ENCODE measurements at places on chromosomes 3 and 15.

GRCh38 chr15:48516121-48516520, 129.4 kb downstream of the FBN1 start:
- no peak for DNase-seq

DNA sequence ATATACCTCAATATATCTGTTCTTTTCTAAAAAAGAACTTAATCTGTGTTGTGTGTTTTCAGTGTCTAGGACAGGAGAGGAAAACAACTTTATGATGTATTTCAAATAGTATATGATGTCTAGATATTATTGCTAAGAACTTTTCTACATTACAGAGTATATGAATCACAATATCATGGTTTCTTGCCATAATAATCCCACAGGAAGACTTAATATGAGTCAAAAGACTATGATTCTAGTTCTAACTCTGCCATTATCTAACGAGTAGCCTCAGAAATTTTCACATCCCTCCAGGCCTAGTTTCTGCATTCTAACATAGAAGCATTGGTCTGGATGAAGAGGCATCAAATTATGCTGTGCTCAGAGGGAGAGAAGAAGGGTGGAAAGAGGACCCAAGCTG, 107.7 kb upstream of the SPRED1 start:
- no peak for DNase-seq

DNA sequence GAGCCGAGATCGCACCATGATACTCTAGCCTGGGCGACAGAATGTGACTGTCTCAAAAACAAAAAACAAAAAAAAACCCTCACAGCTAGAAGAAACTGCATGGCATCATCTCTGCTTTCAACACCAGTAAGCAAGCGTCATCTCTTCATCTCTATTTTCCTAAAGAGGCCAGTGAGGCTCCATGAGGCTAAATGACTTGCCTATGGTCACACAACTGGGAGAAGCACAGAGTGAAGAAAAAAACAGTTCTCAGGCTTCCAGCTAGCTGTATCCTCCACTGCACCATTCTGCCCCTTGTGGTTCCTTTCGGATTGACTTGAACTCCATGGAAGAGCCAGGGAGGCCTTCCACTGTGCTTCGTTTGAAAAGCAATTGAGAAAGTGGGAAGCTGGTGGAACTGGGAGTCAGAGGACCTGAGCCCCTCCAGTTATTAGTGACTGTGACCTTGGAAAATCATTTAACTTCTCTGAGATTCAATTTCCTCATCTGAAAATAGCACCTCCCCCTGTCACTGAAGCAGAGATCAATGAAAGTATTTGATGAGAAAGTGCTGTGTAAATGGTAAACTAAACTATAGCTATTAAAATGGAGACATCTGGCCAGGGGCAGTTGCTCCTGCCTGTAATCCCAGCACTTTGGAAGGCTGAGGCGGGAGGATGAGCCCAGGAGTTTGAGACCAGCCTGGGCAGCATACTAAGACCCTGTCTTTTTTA, 32.1 kb upstream of the DENND4A start:
- DNase-seq = no peak

GRCh38 chr3:161104561-161105551, at the start of gene B3GALNT1:
B3GALNT1 (minus strand) TSS chr3:161105349; CDS start chr3:161086754, 18,595 bp downstream.
- no peak for DNase-seq

DNA sequence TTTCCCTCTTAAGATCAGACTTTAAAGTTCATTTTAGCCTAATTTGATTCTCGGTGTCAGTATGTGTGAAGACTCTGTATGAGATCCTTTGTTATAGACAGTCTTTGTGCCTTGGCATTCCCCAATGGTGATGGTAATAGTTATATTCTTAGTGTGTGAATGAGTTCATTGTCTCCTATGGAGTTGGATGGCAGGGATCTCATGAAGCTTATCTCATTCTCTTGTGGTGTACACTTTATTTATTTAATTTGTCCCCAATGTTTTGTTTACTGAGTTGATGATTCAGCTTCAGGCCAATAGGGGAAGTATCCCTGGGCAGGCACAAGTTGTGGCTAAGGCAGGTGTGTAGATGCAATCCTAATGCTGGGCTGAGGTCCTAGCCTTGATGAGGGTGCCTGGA, 222.0 kb upstream of the DPPA4 start:
- no peak for DNase-seq

GRCh38 chr15:57138349-57138788, 219.9 kb downstream of the TCF12 start:
- DNase-seq = no peak

- DNase-seq = no peak
These were observed 353.7 kb downstream of the RSL24D1 start for GRCh38 chr15:54843006-54843405.

- DNase-seq = no peak
These were observed 36.4 kb upstream of the EHHADH start for GRCh38 chr3:185290266-185290665.

DNA sequence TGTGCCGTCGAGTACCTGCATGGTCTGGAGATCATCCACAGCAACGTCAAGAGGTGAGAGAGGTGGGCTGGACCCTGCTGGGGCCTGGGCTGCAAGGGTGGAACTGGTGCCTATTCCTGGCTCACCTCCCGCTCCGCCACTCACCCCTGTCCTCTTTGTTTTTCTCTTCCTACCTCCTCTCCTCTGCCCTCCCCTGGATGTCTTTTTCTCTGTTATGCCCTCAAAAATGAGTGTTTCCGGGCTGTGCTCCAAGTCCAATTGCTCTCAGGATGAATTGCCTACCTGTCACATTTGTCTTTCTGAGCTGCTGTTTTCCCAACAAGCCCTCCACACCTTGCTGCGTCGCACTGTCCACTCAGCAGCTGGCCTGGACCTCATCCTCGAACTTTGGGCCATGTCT, 28.5 kb upstream of the TATDN2 start:
- DNase-seq = no peak

DNA sequence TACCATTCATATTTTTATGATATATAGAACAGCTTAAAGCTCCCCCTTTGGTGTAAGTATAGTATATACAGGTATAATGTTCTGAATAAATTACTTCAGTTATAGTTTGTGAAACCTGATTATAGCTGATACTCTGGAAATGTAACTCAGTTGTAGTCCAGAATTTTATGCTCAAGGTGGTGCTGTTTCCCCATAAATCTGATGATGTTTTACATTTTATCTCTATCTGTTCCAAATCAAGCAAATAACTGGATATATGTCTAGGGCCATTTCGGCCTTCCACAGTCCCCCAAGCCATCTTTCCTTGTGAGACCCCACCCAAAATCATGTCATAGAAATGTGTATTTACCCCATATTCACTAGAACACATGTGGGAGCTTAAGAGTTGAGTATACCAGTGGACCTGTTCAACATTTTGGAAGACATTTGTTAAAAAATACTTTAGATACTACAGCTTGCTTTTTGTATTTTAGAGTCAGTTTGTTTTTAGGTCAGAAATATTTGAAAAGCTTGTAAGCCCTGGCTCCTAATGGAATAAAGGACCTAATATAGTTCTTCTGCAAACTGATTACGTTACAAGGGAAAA, 107.1 kb downstream of the ATG7 start:
- no peak for DNase-seq

- no peak for DNase-seq
These were observed 122.4 kb downstream of the XXYLT1 start for GRCh38 chr3:195148549-195148948.
